ENCODE measurements at places on chromosomes 3 and 15. TPM values are rescaled to one million over a fixed set of nuclear protein-coding genes. Genes with fewer than 3 reads are reported as not detected.

ATP13A3 gene
- 75.8 TPM for total RNA-seq

GRCh38 chr3:46068501-46068900 is 41.2 kb upstream of the XCR1 start:
- no peak for DNase-seq

DNA sequence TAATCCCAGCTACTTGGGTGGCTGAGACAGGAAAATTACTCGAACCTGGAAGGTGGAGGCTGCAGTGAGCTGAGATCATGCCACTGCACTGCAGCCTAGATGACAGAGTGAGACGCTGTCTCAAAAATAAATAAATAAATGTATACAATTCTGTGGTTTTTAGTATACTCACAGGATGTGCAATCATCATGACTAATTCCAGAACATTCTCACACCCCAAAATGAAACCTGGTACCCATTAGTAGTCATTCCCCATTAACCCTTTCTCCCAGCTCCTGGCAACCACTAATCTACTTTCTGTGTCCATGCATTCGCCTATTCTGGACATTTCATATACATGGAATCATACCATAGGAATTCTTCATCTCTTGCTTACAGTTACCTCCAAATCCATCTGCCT is 44.5 kb downstream of the LRRFIP2 start:
- no peak for DNase-seq

- no peak for DNase-seq
Observed at GRCh38 chr3:162718697-162719096, 1222.1 kb downstream of the OTOL1 start.

P2RY1 gene
- 6.4 TPM for total RNA-seq

- no peak for DNase-seq
Observed at GRCh38 chr3:44419116-44419922, 58.2 kb downstream of the ZNF445 start.

GRCh38 chr3:170295586-170295985 is 61.9 kb upstream of the SKIL start:
- no peak for DNase-seq

Data from H9 (cell line).